Stimulated activated CD8-positive, alpha-beta memory T cell treated with anti-CD3 and anti-CD28 coated beads, Interleukin-7, amount 100 ng/mL, for 48 hours (primary cell): ENCODE measurements at places on chromosomes 2 and 18.

DNA sequence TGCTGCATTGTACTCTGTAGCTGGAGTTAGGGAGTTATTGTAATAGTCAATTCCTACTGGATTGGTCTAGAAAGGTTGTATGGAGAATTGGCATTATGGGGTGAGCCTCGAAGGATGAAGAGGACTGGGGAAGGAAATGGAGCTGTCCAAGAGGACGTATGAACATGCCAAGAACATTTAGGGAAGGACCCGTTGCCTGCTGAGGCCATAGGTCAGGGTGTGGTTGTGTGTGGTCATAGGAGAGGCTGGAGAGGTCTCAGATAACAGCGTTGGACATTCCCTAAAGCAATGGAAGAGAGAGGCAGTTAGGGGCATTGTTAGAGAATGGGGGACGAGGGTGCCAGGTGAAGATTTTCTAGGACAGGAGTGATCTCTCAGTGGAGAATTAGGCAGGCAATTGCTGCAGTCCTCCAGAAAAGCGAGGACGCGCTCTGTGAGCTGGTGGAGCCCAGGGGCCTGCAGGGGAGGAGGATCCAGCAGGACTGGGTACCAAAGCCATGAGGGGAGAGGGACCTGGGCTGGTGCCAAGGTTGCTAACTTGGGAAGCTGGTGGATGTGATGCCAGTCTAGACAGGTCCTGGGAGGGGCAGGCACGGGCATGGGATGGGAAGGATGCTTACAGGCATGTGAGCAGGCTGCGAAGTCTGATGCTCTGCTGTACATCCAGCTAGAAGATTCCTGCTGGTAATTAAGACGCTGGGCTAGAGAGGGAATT, 9.4 kb upstream of the PSD4 start:
- DNase-seq, result no peak

GRCh38 chr2:64186699-64187605, 42.7 kb upstream of the PELI1 start:
- DNase-seq, result no peak

- DNase-seq, result no peak
These were observed 42.8 kb downstream of the EEF1B2 start for GRCh38 chr2:206202446-206202845.

DNA sequence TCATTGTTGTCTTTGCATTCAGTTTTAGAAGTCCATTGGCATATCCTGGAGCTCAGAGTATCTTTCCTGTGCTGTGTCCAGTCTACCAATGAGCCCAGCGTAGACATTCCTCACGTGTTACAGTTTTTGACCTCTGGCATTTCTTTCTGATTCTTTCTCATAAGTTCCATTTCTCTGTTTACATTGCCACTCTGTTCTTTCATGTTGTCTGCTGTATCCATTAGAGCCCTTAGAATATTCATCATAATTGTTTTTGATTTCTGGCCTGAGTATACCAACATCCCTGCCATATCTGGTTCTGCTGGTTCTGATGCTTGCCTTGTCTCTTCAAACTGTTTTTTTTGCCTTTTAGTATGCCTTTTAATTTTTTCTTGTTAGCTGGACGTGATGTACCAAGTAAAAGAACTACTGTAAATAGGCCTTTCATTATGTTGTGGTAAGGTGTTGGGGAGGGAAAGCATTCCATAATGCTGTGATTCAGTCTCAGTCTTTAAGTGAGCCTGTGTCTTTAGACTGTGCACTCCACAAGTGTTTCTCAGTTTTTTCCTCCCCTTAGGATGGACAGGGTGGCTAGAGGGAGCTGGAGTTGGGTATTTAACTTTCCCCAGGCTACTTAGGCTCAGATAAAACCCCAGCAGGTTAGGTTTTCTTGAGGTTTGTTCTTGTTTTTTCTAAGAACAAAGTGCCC, 35.6 kb downstream of the CEP192 start:
- DNase-seq, result no peak
